Right forelimb (tissue), 1 donor: ENCODE measurements at places on chromosomes 5 and 9.

GRCh38 chr9:35903049-35903448, 3.0 kb upstream of the HRCT1 start:
- DNase-seq, result peak; percentile 55

DNA sequence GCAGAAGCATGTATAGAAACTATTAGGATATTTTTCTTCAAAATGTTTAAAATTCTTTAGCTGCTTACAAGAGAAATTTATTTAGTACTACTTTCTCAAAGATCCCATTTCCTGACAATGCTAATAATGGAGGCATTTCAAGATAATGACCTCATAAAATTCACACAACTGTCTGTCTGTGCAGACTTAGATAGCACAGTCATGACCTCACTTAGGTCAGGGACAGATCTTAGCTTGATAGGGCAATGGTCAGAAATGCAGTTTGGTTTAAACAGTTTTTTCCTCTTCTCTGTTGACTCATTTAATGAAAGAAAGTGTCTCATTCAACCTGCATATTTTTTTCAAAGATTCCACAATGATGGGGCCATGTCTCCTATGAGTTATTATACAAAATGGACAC, 128.4 kb downstream of the GRIA1 start:
- DNase-seq, result no peak

DNA sequence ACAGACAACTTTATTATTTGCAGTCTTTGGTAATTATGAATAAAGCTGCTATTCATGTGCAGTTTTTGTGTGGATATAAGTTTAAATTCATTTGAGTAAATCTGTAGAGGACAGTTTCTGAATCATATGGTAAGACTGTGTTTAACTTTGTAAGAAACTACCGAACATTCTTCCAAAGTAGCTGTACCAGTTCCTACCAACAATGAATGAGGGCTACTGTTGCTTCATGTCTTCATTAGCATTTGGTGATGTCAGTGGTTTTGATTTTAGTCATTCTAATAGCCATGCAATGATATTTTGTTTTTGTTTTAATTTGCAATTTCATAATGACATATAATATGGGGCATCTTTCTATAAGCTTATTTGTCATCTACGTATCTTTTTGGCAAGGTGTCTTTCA, 501.3 kb upstream of the RORB start:
- DNase-seq, result no peak

DNA sequence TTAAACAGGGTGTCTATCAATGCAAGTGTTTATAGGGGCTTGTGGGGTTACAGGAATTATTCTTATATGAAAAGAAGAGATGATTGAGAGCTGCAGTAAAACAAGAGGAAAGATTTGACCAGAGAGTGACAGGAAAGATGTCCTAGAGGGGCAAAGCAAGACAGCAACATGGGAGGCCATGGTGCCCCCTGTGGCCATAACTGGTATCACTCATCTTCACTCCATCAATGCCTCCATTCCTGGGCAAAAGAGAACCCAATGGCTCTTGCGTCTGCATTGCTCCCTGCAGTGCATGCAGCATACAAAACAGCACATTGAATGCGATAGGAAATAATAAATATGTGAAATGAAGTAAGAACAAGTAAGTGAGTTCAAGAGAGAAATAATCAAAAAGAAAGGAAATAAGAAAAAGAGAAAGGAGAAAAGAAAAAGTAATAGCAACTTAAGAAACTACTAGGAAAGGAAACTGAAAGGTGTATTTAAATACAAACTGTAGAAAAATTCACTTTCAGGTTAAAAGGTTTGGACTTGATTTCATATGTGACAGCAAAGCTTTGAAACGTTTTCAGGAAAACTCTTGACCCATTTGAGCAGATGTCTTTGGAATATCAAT, 206.6 kb downstream of the SEMA5A start:
- DNase-seq, result no peak

DNA sequence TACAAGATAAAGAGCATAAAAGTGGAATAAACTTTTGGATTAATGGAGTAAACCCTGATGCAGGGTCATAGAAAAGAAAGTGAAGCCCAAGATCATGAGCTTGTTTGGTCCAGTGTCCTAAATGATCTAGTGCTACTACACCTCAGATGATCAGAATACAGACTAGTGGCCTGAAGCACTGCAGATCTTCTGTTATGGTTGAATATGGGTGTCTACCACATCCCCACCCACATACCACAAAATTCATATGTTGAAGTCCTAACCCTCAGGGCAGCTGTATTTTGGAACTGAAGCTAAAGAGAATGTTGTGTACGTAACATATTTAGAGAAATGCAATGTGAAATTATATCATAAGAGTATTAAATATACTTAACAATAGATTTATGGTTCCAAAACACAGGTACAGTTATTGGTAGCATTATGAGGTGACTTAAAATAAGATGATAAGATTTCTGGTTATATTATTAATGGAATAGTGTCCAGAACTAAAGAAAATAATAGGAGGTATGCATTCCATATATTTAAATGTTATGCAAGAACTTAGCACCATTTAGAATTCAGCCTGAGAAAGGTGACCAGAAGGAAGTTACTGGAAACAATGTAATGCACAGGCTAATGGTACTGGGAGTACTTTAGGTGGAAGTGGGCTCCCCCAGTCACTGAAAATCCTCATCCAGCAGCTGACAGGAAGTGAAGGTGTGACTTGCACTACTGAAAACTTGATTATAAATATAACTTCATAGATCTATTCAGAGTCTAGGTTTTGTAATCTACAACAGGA, 1155.1 kb downstream of the TAF11L14 start:
- no peak for DNase-seq

GRCh38 chr5:135484674-135485086, 32.5 kb upstream of the TIFAB start:
- no peak for DNase-seq

- DNase-seq, result no peak
These were observed 38.9 kb upstream of the N4BP3 start for GRCh38 chr5:178074266-178074952.

DNA sequence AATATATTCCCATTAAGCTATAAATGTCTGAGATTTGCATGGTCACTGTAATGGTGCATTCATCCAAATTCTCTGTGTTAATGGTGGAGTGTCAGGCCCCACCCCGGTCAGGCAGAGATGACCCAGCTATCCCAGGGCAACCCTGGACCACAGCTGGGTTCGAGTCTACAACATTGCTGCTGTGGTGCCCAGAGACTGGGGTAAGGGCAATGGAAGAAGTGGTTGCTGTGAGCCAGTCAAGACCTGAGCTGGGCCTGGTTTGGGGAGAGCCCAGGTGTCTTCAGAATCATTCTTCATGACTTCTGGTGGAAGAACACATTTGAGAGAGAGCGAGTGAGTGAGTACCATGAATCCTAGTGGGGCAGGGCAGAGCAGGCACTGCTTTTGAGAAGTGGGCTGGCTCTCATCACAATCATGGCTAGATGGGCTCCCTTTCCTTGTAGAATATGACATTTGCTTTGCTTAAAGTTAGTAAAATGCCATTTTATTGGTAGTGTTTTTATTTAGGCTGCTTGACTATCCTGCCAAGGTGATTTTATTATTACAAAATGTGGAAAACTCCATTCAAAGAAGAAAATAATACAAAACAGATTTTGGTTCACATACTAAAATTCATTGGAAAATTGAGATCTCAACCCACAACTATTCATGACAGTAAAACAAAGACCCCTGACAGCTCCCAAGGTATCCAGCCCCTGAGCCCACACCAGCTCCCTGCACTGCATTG, 125.8 kb upstream of the SLC25A48 start:
- no peak for DNase-seq

- DNase-seq, result no peak
These were observed 686.7 kb downstream of the CDH18 start for GRCh38 chr5:19301271-19301670.
